ENCODE measurements at places on chromosomes 2 and 18. TPM values are rescaled to one million over a fixed set of nuclear protein-coding genes. Genes with fewer than 3 reads are reported as not detected.

Gene EVX2
- not detected for total RNA-seq

Gene PID1
- total RNA-seq = 51.4 TPM

Gene RIT2
- not detected for total RNA-seq

- peak; percentile 58 for DNase-seq
These were observed 2.4 kb upstream of the EVX2 start for GRCh38 chr2:176085861-176086771.

DNA sequence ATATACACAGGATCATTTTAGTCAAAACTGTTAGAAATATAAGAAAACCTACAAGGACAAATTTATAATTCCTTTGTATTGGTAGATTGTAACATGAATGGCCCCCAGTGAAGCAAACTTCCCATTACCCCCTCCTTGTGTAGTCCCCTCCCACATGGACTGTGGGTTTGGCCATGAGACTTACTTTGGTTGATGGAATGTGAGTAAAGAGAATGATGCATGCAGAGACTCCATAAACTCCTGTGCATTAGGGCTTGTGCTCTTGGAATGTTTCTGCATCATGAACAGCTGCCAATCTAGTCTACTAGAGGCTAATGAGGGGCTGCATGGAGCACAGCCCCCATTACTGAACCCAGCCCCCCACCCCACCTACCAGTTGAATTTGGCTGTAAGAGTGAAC is 8.3 kb upstream of the TGFA start:
- no peak for DNase-seq

DNA sequence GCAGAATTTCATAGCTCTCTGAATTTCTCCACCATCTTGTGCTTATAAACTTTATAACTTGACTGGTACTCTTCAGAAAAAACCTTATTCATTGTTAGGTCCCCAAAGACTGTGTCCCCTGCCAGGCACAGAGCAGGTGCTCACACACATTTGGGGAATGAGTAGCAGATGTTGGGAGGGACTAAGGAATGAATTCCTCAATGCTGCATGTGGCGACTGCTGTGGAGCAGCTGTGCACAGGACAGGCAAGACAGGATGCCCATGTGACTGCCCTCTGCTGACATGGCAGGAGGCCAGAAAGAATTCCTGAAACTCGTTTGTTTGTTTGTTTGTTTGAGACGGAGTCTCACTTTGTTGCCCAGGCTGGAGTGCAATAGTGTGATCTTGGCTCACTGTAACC is 122.3 kb upstream of the ITGA6 start:
- DNase-seq = no peak

DNA sequence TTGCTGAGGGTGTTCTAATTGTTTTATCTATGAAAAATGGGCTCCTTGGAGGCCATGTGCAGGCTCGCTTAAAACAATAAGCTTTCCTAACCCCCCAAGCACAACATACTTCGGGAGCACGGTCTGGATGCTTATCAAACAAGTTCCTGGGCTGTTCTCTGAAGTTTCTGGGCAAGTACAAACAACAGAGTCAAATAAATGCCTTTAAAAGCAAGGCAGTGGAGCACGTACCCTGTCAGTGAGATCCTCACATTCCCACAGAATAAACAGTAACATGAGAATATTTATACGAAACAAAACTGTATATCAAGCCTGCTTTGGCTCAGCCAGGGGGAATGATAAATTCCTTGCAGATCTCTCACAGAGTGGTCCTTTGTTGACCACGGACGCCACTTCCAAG is 44.8 kb downstream of the FTCDNL1 start:
- DNase-seq = no peak

Gene SERPINB2
- total RNA-seq = 0.38 TPM

GRCh38 chr2:85583667-85584353 is 421 bp upstream of the VAMP5 start:
- DNase-seq = no peak

GRCh38 chr2:128315829-128316776 is 2.6 kb downstream of the HS6ST1 start:
- DNase-seq = peak; percentile 49

DNA sequence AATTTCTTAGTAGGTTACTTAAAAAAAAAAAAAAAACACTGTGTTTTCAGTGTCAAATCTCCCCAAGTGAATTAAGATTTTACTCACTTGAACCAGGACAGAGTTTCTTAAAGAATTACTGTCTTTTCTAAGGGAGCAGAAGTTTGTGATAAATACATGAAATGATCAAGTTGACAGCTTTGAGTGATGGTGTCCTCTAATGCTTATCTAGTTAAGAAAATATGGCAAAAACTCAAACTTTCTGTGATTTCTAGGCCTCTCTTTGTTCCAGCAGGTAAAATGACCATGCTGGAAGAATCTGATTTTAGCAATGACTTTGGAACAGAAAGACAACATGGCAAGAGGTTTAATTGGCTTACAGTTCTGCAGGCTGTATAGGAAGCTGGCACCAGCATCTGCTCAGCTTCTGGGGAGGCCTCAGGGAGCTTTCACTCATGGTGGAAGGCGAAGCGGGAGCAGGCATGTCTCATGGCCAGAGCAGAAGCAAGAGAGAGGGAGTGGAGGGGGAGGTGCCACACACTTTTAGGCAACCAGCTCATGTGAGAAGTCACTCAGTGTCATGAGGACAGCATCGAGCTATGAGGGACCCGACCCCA is 6.6 kb downstream of the MAPRE2 start:
- no peak for DNase-seq

DNA sequence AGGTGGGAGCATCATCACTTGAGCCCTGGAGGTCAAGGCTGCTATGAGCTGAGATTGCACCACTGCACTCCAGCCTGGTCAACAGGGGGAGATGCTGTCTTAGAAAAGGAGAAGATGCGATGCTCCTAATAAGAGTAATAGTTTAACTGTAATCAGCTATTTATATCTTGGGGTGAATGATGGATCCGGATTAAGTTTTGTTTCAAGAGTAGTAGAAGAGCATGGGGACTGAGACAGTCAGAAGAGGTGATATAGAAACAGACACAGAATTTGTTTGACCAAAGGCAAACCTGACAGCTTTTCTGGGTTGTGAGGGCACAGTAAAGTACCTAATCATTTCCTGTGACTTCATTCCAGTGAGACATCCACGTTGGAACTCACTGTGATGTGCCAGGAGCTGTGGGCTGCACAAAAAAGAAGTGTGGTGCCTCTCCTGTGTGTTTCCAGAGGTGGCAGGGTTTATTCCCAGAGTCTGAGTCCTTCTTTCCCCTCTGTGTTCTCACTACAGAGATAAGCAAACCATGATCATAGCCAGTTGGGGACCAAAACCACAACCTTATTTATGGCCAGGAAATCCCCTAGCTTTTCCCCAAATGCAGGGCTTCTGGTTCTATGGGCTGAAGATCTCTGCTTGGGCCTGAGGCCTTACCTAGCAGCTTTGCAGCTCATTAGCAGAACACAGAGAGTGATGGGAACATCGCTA is 113.7 kb downstream of the XRCC5 start:
- no peak for DNase-seq

DNA sequence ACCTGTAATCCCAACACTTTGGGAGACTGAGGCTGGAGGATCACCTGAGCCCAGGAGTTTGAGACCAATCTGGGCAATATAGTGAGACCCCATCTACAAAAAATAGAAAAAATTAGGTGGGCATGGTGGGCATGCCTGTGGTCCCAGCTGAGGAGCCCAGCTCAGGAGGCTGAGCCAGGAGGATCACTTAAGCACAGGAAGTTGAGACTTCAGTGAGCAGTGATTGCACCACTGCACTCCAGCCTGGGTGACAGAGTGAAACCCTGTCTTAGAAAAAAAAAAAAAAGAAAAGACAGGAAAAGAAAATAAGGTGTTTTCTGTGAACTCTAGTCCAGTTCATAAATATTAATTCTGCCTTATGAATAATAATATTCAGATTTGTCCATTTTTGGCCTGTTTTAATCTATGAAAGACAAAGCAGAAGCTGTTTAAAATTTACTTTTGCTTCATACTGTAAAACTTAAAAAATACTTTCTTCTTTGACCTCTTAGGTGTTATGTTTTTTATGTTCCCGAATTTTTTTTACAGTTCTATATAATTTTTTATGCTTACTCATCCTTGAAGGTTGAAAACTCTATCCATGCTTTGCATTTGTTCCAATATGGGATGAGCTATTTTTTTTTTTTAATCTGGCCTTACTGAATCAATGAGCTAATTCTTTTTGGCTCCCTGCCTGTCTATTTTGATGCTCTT is 8.4 kb upstream of the ANXA4 start:
- no peak for DNase-seq

Gene USP14
- 47.8 TPM for total RNA-seq

- no peak for DNase-seq
These were observed 65.6 kb downstream of the EHD3 start for GRCh38 chr2:31299547-31299946.

- no peak for DNase-seq
These were observed 224.6 kb downstream of the CELF4 start for GRCh38 chr18:37341016-37341415.

All from upper lobe of right lung (tissue), 1 donor.